ENCODE measurements at places on chromosomes 7 and 10. TPM values are rescaled to one million over a fixed set of nuclear protein-coding genes. Genes with fewer than 3 reads are reported as not detected.

GRCh38 chr10:49441488-49442476 lies 45.9 kb upstream of the DRGX start:
- DNase-seq: no peak

- DNase-seq: no peak
Observed at GRCh38 chr7:26193432-26194207, 6.9 kb downstream of the HNRNPA2B1 start.

DNA sequence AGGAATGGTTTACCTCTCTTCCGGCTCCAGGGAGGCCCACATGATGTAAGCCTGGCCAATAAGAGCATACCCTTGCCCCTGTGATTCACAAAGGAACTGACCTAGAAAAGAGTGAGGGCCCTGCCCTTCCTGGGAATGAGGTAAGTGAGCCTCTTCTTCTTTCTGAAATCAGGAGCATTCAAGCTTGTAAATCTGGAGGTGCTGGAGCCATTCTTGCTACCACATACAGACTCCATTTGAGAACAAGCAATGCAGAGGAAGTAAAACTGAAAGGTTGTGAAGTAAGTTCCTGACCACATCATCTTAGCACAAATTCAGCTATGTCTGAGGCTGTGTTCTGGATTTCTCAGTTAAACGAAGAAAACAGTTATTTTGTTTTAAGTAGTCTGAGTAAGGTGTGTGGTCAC lies 132.2 kb downstream of the CD36 start:
- DNase-seq: no peak

CUTC gene
- total RNA-seq: 18.3 TPM

NKX6-2 gene
- total RNA-seq: not detected

CLCN1 gene
- 0.16 TPM for total RNA-seq

EGR2 gene
- total RNA-seq: 0.90 TPM

CTNNA3 gene
- total RNA-seq: not detected
